ENCODE measurements at places on chromosomes 2 and 18.

DNA sequence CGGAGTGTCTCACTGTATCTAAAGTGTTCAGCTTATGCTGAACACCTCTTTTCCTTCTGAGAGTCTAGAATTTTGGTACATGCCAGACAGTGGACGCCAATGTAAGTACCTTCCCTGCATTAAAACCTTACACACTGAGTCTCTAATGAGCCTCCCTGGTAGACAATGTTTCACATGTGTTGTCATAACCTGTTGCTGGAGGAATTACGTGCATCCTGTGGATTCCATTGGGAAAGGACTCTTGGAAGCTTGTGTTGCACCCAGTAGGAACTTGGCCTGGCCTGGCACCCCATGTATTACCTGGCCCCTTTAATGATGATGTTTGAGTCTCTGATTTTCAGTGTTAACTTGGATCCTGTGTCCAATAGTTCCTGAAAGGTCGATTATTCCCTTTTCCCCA is 20.5 kb downstream of the CHCHD5 start:
- no peak for DNase-seq

DNA sequence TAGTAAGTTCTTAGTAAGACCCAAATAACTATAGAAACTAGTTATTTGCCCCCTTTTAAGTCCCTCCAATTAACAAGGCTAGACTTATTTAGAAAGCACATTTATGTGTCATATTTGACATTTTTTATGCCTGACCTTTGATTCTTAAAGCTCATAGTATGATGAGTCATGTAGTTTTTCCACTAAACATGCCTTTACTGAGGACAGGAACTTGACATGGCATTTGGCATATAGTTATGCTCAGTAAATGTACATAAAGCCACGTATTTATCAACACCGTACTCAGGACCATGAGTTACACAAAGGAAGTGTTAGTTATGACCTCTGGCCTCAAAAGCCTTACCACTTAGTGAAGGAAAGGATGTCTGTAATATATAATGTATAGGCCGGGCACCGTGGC is 78.9 kb downstream of the GNAL start:
- no peak for DNase-seq

DNA sequence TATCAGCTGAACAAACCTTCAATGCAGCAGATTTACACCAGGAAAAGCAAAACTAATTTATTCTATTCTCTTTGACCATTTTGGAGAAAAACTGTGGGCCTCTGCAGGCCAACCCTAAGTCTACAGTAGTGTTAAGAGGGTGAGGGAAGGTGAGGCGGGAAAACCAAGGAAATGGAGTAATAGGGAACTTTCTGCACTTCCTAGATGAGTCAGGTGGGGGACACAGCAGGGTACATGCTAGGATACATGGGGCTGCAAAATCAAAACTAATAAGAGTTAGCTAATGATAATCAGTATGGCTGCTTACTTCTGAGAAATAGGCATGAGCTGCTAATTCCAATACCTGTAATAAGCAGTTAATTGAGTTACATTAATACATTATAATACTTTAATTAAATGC is 66.0 kb upstream of the PGAP1 start:
- DNase-seq, result no peak

DNA sequence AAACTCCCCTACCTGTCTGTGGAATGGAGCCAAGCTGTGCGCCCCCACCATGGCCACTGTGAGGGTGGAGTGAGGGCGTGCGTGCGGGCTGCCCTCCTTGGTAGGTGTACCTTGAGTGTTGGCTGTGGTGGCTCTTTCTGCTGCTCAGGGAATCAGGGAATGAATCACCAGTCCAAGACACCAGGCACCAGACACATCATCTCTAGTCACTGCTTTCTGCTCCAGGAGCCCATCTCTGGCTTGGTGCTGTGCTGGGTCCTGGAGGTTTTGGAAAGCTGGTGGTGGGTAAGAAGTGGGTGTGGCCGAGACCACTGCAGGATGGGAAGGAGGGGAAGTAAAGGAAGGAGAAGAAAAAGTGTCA is 209.9 kb downstream of the SEPTIN10 start:
- no peak for DNase-seq

- no peak for DNase-seq
Measured at GRCh38 chr2:39108377-39108776, 12.5 kb downstream of the SOS1 start.

DNA sequence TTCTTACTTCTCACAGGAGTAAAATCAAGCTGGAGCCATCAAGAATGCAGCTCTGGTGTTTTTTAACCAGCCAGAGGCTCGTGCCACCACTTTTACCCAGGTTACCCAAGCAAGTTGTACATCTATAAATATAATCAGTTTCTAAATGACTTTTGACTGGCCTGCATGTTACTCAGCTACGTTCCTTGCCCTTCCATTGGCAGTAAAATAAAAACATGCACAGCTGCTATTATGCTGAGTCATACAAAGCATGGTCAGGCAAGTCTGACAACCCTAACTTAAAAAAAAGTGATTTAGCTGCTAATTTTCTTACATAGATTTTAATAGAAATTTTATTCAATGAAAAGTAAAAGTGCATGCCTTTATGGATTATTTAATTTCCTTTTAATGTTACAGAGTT is 111.7 kb upstream of the CSRNP3 start:
- no peak for DNase-seq

GRCh38 chr2:215917953-215918620 is 95.3 kb downstream of the MREG start:
- DNase-seq, result no peak

GRCh38 chr2:19841918-19842693 is 59.7 kb downstream of the TTC32 start:
- DNase-seq, result peak; percentile 29

- DNase-seq, result no peak
Measured at GRCh38 chr2:234845602-234846590, 105.9 kb upstream of the SH3BP4 start.

DNA sequence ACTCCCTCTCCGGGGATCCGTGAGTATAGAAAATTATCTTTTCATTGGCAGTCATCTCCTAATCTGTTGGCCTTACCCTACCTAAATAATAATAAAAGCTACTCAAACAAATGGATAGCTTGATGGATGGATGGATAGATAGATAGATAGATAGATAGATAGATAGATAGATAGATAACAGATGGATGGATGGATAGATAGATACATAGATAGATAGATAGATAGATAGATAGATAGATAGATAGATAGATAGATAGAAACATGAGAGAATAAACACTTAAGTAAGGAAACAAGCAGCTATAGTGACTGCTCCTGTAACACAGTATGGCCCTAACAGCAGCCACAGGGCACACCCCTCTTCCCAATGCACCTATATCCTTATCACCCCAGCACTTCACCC is 35.1 kb downstream of the MRPL30 start:
- no peak for DNase-seq

DNA sequence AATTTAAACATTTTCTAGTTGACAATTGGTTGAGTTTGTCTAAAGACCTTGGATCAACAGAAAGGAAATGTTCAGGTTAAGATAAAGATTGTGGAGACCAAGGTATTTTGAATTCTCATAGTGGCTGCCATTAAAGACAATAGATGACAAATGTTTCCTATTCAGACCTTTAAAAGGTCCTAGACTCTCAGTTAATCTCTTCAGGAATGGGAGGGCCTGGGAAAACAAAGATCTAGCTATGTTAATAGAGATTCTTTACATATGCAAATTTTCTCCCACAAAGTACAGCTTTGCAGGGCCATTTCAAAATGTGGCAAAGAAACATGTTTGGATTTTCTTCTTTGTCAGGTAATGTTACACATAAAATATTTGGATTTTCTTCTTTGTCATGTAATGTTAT is 403.9 kb downstream of the SPAG16 start:
- DNase-seq, result no peak

DNA sequence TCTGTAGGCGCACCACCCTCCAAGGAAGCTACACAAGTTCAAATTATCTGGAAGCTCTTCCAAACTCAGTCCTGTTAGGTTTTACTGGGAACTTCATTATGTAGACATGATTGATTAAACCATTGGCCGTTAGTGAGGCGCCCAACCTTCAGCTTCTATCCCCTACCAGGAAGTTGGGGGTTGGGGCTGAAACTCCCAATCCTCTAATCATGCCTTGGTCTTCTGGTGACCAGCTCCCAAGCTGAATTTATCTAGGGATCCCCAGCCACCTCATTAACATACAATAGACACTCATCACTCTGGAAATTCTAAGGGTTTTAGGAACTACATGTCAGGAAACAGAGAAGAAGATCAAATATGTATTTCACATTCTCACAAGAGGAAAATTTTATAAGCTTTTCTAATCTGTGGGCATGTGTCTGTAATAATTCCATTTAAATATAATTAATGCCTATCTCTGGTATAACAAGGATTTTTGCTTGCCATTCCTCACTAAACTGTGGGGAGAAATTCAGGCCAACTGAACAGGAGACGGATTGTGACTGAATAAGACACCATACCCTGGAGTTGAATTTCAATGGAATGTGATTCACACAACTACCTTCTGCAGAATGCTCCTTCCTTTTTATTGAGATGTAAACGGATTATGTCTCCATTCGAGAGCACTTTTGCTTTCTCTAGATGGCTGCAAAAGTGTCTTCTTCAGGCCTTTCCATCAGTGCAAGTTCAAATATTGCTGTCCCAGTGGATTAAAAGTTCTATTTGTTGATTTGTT is 328.6 kb downstream of the LRRTM1 start:
- DNase-seq, result no peak

GRCh38 chr2:174970092-174970491 is 35.1 kb downstream of the CHN1 start:
- DNase-seq, result no peak

GRCh38 chr2:85718009-85718391 is 23.8 kb downstream of the GNLY start:
- DNase-seq, result no peak

- DNase-seq, result no peak
Measured at GRCh38 chr2:37344453-37345361, at the start of gene QPCT. Gene QPCT (plus strand): TSS chr2:37344630. CDS start chr2:37344732, 102 bp downstream.

Measured in ecto neural progenitor cell (in vitro differentiated cells).